ENCODE measurements at places on chromosomes 12 and 14. TPM values are rescaled to one million over a fixed set of nuclear protein-coding genes. Genes with fewer than 3 reads are reported as not detected.

Gene RNASE7
- total RNA-seq: not detected

Gene INTS13
- 27.7 TPM for total RNA-seq

Gene OR6C2
- not detected for total RNA-seq

Gene AMHR2
- total RNA-seq: not detected

Gene PLBD1
- 0.86 TPM for total RNA-seq

Gene VPS33A
- 18.3 TPM for total RNA-seq

Gene KRT83
- not detected for total RNA-seq

Gene STX2
- total RNA-seq: 34.9 TPM

Gene TPH2
- not detected for total RNA-seq

Gene CKAP4
- total RNA-seq: 454 TPM

Gene BDKRB1
- total RNA-seq: 1.3 TPM

Gene WIF1
- not detected for total RNA-seq

Gene E2F7
- 16.7 TPM for total RNA-seq

Gene NPFF
- not detected for total RNA-seq

Gene SLC4A8
- 5.4 TPM for total RNA-seq

Gene LLPH
- total RNA-seq: 5.0 TPM

Gene NEUROD4
- total RNA-seq: not detected

Gene AQP6
- total RNA-seq: 0.20 TPM

Gene SERPINA5
- 0.33 TPM for total RNA-seq

Gene CDCA3
- total RNA-seq: 3.5 TPM

Gene KSR2
- under 0.01 TPM for total RNA-seq

Gene SLIRP
- total RNA-seq: 96.2 TPM

Gene DLST
- 76.6 TPM for total RNA-seq

Gene LEMD3
- total RNA-seq: 21.8 TPM

Gene MYG1
- total RNA-seq: 32.3 TPM

Gene SAMD15
- 1.7 TPM for total RNA-seq

Gene OR4E2
- total RNA-seq: not detected

Gene OR9K2
- not detected for total RNA-seq

Gene YEATS4
- 9.8 TPM for total RNA-seq

Gene DHRS2
- total RNA-seq: not detected

Gene ATP2B1
- 85.6 TPM for total RNA-seq

Gene RILPL2
- total RNA-seq: 4.6 TPM

Gene OAS3
- 5.5 TPM for total RNA-seq

Gene NAV3
- total RNA-seq: 94.9 TPM

Gene LBHD2
- not detected for total RNA-seq

Gene FLRT2
- 7.9 TPM for total RNA-seq

Gene LTBP2
- 517 TPM for total RNA-seq

Gene TAS2R8
- total RNA-seq: not detected

Gene IL31
- total RNA-seq: not detected

Gene TAMALIN
- 2.7 TPM for total RNA-seq

Gene RAD52
- total RNA-seq: 17.0 TPM
